ENCODE measurements at places on chromosomes 5 and 9.
A peak's percentile ranks its signal among the peaks of the same experiment; 100 is the strongest.

DNA sequence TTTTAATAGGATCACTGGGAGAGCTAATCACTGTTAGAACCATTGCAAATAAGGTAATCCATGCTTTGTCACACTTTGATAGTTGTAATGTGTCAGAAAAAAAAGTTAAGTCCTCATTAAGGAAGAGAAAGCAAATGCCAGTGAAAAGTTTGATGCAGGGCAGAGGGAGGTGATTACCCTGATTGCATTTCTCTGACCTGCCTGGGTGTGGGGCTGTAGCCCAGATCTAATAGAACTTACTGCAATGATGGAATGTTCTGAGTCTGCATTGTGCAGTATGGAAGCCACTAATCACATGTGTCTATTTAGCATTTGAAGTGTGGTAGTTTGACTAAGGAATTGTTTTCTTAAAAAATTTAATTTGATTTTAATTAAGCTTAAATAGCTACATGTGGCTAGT lies 202.7 kb downstream of the ATP10B start:
- DNase-seq = no peak

- DNase-seq = no peak
Measured at GRCh38 chr5:71899865-71900342, 180.8 kb downstream of the CARTPT start.

GRCh38 chr9:127873223-127873691 lies 4.2 kb downstream of the AK1 start:
- no peak for DNase-seq

- no peak for DNase-seq
Measured at GRCh38 chr9:117448066-117448465, 33.2 kb upstream of the ASTN2 start.

- peak; percentile 1 for DNase-seq
Measured at GRCh38 chr5:148998174-148998797, 64.6 kb downstream of the SH3TC2 start.

DNA sequence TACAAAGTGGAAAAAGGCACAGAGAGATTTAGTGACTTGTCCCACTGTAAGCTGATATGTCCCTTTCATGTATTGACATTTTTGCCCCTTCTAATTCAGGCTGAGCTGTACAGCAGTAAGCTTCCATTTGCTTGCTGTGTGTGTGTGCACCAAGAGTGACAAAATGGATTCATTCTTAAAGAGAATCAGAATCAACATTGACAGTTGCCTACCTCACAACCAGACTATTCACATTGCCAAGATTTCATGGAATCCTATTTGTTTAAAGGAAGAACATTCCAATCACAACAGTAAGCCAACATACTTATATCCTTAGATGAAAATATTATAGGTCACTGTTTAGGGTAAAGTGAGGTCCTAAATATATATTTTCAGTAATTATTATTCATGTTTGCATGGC lies 102.6 kb downstream of the TMEM232 start:
- DNase-seq = no peak

DNA sequence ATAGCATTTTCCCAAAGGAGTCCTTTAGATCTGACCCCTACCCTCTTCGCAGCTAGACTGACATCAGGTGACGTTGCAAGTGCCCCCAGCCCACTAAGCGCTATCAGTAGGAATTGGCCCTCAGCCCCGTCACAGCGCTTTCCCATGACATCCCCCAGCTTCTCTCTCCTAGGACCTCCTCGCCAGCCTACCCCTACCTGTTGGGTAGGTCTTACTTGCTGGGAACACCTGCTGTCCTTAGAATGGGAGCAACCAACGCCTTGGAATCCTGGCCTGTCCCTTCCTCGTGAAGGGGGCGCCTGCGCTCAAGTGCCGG lies 584 bp upstream of the PIP5K1B start:
- DNase-seq = no peak

GRCh38 chr5:36180556-36181350 lies 28.8 kb downstream of the SKP2 start:
- no peak for DNase-seq

DNA sequence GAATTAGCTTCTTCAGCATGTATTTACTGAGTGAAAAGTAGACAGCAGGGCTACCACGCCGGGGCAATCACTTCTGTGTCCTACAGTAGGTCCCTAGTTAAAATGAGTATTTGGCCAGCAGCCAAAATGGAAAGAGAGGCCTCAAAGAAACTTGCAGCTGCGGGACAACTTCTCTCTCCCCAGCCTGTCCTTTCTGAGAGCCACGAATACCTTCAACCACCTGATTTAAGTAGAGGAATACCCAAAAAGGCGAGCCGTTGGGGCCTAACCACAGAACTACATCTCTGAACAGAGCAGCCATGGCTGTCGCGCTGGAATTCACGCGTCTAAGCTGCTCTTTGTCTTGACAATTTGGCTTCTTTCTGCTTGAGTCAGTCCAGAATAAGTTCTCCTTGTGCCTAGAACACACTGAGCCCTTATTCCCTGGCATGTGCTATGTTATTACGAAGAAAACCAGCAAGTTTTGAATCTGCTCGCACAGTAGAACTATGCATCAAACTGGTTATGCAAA lies 43.8 kb upstream of the GOLPH3 start:
- no peak for DNase-seq

DNA sequence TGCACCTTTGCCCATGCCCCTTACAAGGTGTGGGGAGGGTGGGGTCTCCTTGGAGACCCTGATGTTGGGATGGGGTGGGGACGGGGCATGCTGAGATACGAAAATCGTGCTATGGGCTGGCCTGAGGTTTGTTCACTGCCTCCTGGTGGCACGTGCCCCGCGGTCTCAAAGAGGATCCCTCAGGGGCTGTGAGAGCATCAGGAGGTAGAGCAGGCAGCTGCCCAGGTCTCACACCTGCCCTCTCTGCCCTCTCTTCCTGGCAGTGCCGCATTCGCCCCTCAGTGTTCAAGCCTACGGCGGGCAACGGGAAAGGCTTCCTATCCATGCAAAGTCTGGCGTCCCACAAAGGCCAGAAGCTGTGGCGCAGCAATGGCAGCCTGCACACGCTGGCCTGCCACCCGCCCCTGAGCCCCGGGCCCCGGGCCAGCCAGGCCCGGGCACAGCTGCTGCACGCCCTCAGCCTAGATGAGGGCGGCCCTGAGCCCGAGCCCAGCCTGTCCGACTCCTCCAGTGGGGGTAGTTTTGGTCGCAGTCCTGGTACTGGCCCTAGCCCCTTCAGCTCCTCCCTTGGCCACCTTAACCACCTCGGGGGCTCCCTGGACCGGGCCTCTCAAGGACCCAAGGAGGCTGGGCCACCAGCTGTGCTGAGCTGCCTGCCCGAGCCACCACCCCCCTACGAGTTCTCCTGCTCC lies 6.7 kb downstream of the N4BP3 start:
- DNase-seq = no peak

DNA sequence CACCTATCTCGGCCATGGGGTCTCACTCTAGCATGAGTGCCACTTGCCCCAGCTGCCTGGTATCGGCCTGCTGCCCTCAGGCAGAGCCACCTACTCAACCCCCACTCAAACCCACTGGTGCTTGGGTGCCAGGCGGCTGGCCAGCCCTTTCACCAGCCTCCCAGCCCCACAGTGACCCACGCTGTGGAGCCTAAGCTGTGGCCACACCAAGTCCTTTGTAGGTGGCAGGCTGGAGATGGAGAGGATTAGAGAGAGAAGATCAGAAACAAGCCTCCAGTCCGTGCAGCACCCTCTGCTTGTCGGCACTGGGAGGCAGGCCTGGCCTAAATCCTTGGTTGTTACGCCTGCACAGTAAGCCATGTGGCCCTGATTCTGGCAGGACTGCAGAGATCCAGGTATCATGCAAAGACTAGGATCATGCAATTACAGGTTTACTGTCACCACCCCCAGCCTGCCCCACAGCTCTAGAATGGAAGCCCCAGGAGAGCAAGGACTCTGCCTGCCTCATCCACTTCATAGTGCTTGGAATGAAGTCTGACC lies 171.7 kb downstream of the COL23A1 start:
- DNase-seq = no peak

DNA sequence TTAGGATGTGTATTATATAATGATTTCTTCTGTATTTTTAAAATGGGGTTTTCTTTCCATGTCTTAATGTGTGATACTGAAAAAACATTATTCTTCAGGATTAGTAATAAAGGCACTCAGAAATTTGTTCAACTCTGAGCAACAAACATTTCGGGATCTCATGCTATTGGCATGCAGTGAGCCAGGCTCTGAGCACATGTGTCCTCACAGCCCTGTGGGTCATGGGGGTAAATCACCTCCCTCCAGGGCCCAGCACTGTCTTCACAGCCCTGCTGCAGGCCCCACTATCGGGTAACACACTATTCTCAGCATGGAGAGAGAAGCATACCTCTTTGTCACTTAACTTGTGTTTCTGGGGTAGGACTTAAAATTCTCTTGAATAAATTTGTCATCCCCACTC lies 14.0 kb downstream of the TMEM174 start:
- no peak for DNase-seq

- DNase-seq = no peak
Measured at GRCh38 chr9:74205056-74205455, 292.1 kb upstream of the RORB start.

DNA sequence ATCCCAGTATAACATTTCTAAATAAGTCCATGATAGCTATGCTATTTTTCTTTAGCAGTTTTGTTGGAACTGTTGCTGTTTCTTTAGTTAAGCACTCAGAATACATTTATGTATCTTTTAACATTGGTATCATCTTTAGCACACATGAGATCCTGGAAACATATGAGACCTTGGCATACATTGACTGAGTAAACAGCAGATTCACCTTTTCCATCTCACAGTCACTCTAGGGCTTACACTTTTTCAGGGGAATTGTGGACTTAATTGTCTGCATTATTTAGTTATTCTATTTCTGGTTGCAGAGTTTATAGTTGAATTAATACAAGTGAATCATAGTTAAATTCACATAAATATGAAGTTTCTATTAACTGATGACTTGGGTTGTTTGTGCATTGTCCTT lies 70.1 kb downstream of the COMMD10 start:
- no peak for DNase-seq

- no peak for DNase-seq
Measured at GRCh38 chr5:172450861-172451695, 3.2 kb downstream of the SH3PXD2B start.

DNA sequence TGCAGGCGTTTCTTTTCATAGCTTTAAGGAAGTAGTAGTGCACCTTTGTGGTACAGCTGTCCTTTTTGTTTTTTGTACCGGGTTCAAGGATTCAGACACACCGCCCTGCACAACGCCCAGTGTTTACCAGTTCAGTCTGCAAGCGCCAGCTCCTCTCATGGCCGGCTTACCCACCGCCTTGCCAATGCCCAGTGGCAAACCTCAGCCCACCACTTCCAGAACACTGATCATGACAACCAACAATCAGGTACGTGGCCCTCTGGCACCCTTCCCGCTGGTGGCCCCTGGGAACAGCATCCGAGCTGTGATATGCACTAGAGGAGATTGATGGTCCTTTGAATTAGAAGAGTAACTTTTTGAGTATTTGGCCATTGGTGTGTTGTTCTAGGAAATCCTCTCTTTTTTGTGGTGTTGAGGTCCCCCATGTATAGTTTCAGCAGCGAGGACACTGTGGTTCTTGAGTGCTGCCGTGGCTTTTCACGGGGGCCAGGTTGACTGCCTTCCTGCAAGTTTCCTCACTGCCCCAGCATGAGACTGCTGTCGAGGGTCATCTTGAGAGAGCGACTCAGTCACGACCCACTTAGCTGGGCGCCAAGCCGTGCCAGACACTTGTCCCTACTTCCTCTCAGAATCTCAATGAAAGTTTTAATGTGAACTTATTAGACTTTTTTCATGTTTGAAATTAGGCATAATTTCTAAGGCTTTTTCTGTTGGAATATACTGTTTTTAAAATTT lies 37.9 kb downstream of the TENT4A start:
- no peak for DNase-seq

DNA sequence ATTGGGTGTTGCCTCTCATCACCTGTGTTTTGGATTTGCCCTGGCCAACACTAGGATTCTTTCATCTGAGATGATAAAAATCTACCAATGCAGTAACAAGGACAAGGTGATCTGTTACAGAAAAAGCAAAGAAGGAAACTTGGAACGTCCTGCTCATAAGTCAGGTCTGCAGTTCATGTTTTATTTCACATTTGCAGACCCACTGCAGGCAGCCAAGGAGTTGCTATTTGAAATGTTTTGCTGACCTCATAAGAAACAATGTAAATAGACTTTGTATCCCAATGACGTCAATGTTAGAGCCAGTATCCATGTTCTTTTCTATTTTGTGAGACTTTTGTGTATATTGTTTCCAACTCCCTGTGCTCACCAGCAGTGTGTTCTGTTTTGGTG lies 312.9 kb downstream of the DEPDC1B start:
- no peak for DNase-seq

DNA sequence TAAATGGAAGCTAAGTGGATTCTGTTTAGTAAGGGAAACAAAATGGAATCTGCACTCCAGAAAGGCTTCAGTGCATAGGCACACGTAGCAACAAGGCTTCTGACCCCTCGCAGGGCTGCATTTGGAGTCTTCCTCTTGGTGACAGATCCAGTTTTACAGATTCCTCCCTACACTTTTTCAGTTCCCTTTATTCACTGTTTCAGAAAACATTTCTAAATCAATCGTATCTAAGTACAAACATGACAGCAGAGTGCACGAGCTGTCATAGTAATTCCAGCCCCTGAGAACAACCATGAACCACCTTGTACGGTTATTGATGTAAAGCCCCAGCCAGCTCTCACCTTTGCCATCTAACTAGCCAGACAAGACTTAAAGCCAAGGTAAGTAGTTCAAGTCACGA lies 491.6 kb downstream of the SEMA5A start:
- DNase-seq = no peak

DNA sequence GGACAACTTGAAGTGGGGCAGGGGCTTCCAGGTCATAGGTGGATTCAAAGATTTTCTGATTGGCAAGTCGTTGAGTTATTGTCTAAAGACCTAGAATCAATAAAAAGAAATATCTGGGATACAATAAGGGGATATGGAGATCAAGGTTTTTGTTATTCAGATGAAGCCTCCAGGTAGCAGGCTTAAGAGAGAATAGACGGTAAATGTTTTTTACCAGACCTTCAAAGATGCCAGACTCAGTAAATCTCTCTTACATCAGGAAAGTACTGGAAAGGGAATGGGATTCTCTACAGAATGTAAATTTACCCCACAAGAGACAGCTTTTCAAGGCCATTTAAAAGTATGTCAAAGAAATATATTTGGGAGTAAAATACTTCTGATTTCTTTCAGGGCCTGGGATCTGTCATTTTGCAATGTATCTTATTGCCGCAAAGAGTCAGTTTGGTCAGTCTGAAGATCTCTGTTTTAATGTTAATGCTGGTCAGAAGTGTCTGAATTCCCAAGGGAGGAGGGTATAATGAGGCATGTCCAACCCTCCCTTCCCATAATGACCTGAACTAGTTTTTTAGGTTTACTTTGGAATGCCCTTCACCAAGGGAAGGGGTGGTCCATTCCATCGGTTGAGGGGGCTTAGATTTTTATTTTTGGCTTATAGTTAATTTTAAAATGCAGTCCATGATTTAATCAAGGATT lies 13.6 kb upstream of the LYSMD3 start:
- no peak for DNase-seq

GRCh38 chr9:34546834-34547827 lies 24.3 kb upstream of the ENHO start:
- no peak for DNase-seq

GRCh38 chr9:14440062-14440461 lies 126.1 kb upstream of the NFIB start:
- no peak for DNase-seq

All from DMS79 (cell line).